Activated CD4-positive, alpha-beta T cell treated with anti-CD3 and anti-CD28 coated beads, Interleukin-2, amount 50 U/mL, for 4 hours (primary cell): ENCODE measurements at places on chromosomes 12 and 14.

GRCh38 chr12:55823419-55823818 lies 5.6 kb downstream of the ORMDL2 start:
- no peak for DNase-seq

- no peak for DNase-seq
Measured at GRCh38 chr14:36226164-36226563, 49.6 kb upstream of the PTCSC3 start.

- DNase-seq = no peak
Measured at GRCh38 chr14:87430810-87431209, 562.2 kb downstream of the GALC start.

GRCh38 chr14:59698793-59699192 lies 122.2 kb upstream of the CCDC175 start:
- no peak for DNase-seq

DNA sequence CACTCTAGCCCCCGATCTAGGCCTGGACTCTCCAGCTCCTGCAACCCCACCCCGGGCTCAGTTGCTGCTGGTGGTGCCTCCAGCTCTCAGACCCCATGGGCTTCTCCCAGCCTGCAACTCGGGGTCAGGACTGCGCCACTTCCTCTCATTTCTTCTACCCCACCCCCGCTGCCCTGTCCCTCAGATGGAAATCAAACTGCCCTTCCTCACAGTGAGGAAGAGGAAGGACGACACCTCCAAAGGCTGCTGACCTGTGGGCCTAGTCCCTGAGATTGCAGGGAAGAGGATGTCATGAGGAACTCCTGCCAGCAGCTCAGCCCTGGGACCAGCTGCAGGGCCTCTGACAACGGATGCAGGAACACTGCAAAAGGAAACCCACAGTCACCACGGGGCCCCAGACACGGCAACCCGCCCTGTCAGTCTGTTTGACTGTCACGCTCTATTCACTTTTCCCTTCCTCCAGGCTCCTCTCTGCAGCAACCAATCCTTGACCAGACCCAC lies 29.3 kb upstream of the PNMA1 start:
- no peak for DNase-seq

DNA sequence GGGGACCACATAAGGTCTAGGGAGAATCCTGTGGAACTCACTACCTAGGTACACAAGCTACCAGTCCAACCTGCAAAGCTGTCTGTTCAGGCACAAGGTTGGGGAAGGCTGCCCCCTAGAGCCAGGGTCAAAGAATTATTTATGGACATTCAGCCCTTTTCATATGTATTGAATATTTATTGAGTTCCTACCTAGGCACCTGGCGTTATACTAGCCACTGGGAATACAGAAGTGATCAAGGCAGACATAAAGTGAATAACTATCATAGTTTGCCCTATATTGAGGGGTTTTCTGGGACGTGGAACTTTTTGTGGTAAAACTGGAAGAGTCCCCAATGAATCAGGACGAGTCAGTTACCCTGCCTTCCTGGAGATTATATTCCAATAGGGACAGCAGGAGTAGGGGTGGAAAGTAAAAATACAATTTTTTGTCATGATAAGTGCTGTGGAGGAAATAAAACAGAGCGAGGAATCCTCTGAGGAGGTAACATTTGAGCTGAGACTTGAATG lies 5.8 kb upstream of the SLC48A1 start:
- DNase-seq = peak; percentile 71

GRCh38 chr12:122322501-122322900 lies 56.2 kb upstream of the VPS33A start:
- DNase-seq = no peak

- no peak for DNase-seq
Measured at GRCh38 chr14:51844081-51844881, 16.1 kb upstream of the GNG2 start.

- no peak for DNase-seq
Measured at GRCh38 chr14:22220427-22220826, 368.6 kb downstream of the DAD1 start.

DNA sequence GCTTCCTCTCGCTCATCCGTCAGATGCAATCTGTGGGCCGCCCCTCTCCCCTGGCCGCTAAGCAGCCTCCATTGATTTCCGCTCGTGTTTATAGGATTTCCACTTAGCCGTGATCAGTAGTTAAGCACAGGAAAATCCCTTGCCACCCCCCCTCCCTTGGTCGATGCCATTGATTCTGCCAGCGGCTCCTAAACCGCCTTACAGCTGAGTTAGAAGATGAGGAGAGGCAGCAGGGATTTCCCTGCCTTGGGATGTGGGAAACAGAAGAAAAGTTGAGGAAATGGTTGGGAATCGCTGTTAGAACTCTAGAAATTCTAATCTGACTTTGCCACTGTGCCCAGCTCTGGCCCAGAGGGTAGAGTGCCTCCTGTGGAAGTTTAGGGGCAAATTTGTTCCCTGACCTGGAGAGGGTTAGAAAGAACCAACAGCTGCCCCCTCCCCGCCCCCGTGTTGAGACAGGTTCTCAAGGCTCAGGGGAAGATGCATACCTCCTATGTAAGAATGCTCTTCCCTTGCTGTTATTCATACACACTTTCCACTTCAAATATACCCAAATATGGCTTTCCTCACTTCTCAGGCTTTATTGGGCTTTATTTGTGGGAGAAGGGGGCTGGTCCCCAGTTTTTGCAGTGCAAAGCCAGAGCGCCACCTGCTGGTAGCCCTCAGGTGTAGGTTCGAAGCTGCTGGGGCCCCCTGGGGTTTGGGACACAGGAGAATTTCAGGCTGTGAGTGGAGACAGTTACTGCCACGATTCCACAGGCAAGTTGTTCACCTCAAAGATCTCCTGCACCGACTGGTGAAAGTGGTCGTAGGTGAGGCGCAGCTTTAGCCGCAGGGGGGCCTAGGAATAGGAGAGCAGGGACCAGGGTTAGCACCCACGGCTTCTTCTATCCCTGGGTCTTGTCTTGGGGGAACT lies 3.2 kb downstream of the THTPA start:
- peak; percentile 70 for DNase-seq

- DNase-seq = no peak
Measured at GRCh38 chr12:68416826-68417225, 84.7 kb upstream of the MDM1 start.

DNA sequence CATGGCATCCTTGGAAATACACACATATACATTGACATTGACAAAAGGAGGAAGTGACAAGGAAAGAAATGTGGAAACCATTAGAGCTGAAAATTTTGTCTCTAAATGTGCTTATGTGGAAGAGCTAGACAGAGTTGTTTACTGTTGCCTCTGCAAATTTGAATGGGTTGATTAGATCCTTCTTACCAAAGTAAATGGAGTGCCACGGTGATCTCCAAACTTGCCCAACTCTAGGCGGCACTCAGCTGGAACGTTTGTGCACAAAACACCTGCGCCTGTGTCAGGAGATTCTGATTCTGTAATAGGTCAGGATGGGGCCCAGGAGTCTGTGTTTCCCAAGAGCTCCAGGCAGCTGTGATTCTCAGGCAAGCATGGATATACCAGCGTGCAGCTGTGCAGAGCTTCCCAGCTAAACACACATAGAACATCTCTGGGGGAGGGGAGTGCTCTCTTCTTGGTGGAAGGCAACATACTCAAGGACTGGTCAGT lies 77.8 kb upstream of the BDKRB2 start:
- DNase-seq = no peak

GRCh38 chr12:111405859-111406473 lies at the start of gene SH2B3:
TSS of gene SH2B3 (plus strand) at chr12:111405923. CDS start at chr12:111418146, 12,223 bp downstream.
- DNase-seq = peak; percentile 73

DNA sequence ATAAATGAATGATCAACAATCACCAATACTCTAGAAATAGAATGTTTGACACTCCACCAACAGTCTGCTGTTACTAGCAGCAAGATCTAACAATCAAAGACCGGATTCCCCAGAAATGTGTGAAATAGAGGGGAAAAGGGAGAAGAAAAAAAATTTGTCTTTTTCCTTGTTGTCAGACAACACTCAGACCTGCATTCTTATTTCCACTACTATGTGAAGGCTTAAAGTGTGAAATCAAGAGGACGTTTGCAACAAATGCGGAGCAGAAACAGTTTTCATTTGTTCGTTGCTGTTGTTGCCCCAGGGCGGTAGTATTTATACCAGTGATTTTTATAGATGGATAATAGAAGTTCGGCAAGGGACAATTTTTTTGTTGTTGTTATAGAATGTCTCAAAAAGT lies 9.2 kb downstream of the NKX2-1 start:
- no peak for DNase-seq

DNA sequence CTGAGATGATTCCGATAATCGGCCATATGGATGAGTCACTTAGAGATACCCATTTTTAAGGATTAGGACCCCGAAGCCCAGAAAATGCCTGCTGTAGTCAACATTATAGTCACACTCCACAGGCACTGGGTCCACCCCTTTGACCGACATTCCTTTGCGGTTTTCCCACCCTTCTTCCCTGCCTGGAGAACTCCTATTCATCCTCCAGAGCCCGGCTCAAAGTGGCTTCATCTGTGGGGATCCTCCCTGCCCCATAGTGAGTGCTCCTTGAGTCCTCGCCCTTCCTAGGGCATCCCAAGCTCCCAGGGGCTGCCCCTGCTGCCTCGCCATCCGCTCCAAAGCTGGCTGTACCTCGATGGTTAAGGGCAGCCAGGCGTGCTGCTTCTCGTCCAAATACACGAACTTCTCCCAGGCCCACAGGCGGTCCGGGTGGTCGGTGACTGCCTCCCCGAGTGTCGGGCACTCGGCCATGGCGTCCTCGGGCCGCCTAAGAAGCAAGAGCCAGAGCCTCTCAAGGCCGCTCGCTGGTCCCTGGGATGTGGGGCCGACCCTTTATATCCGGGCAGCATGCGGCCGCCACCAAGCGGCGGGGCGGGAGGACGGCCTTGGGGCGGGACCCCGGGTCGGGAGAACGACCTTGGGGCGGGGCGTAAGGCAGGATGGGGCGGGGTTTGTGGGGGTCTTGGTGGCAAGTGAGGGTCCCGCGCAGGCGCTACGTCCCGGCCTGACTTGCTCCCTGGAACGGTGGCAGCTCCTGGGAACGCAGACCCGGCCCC lies at the start of gene TCL1A:
TSS of gene TCL1A (minus strand) at position 530 of the 776 bp plus-strand sequence. CDS start at position 471, 59 bp downstream.
- DNase-seq = no peak

GRCh38 chr14:97891515-97891914 lies 1094.3 kb downstream of the VRK1 start:
- DNase-seq = no peak

DNA sequence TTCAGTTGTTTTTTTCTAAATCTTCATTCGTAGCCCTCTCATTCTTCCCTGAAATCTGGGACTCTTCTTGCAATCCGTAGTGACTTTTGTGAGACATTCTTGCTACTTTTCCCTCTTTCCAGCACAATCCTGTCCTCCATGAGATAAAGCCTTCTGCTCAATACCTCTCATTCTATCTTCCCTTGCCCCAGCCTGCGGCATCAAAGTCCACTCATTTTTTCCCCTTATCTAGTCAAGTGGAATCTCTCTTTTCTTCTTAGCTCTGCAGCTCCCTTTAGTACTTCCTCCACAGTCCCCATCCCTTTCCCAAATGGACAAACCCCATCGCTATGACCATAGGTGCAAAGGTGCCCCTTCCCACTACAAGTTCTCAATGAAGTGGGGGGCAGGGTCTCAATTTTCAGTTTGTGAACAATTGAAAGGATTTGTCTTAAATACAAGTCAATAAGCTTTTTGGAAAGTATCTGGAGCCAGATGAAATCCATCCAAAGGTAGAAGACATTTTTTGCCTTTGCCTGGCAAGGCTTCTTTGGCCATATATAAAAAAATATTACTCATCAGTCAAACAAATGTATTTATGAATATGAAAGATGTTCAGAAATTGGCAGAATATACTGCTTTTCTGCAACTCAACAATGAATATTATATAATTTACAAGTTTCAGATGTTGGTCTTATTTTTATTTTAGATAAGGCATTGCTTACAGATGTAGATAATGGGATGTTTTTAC lies 179.4 kb downstream of the SNAPC1 start:
- DNase-seq = no peak

- no peak for DNase-seq
Measured at GRCh38 chr12:69431591-69432222, 38.5 kb upstream of the FRS2 start.

DNA sequence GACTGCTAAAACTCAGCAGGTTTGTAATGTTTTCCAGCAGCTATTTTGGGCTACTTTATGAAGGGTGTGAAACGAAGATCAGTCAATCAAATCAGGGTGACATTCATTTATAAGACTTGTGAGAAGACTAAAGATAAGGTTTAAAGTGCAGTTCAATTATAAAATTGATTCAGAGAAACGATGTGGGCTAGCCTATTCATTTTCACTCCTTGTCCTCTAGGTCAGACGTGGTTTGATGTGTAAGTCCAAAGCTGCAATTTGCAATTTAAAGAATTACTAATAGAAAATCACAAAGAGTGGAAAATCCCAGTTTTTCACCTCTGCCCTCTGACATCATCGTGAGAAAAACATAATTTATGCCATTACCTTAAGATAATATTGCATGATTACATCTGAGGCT lies 243.5 kb upstream of the NOVA1 start:
- no peak for DNase-seq

- no peak for DNase-seq
Measured at GRCh38 chr12:127657036-127657435, 609.9 kb upstream of the TMEM132C start.
